ENCODE measurements at places on chromosomes 2 and 18.

DNA sequence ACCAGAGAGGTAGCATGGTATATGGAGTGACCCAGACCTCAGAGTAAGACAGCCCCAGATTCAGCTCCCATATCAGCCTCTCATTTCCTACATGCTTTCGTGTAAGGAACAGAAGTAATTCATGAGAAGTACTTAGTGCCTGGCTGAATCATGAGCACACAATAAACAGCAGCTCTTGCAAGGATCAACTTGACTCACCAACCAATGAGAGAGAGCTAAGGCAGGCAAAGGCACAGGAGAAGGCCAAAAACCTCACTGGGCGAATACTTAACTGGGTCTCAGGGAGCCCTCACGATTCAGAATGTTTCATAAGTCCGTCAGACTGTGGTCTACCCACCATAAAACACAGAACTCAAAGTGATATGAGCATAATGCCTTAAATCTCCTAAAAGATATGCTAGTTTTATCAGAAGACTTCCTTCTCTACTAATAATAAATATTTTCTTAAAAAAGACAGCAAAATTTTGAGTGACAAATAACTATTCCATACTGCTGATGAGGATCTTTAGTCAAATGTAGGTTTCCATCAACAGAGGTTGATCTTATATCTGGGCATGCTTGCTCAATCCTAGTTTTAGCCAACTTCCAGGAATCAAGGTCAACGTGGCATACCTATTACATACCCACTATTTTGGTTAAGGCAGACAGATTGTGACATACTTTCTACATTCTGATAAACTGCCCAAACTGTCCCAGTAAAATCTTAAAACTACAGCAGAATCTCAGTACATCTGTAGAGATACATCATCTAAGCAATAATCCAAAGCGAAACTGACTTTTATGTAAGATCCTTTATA is 34.9 kb downstream of the IMMT start:
- no peak for DNase-seq

- no peak for DNase-seq
Measured at GRCh38 chr2:55906993-55907392, 16.6 kb downstream of the EFEMP1 start.

GRCh38 chr18:27843783-27844777 is 332.9 kb downstream of the CDH2 start:
- no peak for DNase-seq

DNA sequence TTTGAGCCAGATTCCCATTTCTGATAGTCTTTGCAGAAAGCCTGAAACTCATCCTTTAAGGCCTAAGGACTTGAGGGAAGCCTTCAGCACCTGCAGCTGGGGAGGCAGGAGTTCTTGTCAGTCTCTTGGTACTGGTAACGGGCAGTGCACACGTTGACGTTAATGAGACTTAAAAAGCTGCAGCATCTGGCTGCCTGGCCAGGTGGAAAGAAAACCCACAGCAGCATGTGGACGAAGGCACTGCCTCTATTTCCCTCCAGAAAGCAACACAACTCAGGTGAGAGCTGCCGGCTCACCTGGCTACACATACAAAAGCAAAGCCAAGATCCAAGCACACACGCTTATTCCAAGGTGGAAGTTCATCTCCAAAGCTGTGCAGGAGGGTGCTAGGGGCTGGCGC is 178.8 kb downstream of the ANAPC1 start:
- no peak for DNase-seq

GRCh38 chr2:53220969-53221368 is 546.6 kb upstream of the CHAC2 start:
- DNase-seq, result no peak

DNA sequence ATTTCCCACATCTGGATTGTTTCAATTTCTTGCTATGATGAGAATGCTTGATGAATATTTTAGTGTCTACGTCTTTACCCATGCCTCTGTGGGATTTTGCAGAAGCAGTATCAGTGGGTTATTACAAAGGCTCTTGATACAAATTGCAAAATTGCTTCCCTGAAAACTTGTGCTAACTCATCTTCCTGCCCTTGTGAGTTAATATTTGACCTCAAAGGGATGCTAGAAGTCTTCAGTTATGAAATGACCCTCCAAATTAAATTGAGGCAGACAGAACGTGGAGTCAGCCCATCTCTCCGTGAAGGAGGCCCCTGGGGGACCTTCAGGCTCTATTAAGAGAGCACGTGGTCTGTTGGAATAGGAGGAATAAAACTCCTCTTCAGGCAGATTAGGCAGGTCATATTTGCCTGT is 239.2 kb upstream of the HS6ST1 start:
- DNase-seq, result peak; percentile 67

DNA sequence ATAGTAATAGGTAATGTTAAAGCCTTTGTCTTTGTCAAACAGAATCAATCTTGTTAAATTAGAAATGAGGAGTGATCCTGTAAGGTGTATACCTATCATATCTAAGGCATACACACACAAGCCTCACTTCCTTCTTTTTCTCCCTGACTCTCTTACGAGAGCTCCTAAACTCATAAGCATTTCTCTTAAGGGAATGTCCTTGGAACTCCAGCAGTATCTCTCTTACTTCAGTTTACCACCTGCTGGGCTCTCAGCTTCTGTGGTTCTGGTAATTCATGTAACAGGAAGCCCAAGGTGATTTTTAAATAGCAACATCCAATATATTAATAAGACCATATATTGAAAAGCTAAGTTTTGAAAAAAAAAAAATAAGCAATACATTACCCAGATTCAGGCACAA is 85.9 kb downstream of the UBE2E3 start:
- DNase-seq, result no peak

DNA sequence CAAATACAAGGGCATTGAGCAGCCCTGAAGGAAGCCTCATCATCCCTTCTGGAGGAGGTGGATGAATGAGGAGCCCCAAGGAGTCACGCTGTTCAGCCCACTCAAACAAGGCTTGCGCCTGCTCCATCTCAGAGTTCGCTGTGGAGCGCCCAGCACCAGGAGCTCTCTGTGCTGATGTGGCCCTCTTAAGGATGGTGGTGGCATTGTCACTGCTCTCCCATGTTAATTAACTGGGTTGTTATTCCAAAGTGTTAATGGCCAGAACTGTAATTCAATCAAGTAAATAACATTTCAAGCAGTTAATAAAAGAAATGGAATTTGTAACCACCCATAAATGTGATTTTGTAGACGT is 726.0 kb upstream of the RAB6C start:
- DNase-seq, result no peak

DNA sequence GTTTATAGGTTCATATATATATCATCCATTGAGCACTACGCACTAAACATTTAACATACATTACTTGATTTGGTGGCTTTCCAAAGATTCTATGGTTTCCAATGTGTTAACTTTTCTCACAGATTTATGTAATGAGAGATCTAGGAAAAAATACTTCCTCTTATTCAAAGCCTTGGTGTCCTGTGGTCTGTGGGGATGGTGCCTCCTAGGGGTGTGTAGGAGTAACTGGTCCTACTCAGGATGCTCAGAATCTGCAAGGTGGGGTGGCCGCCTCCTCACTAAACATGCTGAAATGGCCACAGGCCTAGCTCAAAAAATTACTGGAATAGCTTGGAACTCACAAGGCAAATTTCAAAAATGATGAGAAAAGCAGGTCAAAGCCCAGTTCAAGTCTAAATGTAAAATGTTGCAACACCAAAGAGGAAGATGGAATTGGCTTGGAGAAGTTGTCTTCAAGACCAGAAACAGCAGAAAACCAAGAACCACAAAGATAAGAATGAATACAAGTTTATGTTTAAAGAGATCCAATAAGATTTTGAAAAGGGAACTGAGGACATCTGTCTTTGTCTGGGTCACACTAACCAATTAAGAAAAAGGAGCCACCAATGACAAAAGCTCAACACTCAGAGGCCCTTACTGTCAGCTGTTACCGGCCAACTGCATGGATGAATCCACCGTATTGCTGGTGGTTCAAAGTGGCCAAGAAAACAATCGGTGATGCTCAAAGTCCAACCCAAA is 11.5 kb downstream of the GPR55 start:
- DNase-seq, result no peak

DNA sequence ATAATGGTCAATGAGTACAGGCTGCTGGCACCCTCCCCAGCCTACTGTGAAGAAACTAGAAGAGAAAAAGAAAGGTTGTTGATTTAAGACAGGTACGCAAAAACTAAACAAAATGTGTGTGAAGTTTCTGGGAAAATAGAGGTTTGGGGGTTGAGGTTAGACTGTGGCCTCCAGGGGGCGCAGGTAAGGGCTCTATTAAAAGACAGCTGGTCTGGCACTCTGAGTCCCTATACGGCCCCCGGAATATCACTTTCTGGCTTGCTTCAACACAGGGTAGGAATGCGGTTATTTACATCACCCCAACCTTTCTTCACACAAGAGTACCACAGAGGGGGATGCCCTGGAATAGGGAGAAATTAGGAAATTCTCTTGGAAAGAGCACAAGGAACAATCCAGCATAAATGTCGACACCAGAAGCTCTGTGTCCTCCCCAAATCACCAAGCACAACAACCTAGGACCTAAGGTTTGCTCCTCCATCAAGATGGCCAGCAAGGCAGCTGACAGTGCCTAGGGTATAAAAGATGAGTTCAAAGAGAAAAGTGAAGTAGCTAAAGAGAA is 480.8 kb upstream of the KLHL29 start:
- DNase-seq, result no peak

DNA sequence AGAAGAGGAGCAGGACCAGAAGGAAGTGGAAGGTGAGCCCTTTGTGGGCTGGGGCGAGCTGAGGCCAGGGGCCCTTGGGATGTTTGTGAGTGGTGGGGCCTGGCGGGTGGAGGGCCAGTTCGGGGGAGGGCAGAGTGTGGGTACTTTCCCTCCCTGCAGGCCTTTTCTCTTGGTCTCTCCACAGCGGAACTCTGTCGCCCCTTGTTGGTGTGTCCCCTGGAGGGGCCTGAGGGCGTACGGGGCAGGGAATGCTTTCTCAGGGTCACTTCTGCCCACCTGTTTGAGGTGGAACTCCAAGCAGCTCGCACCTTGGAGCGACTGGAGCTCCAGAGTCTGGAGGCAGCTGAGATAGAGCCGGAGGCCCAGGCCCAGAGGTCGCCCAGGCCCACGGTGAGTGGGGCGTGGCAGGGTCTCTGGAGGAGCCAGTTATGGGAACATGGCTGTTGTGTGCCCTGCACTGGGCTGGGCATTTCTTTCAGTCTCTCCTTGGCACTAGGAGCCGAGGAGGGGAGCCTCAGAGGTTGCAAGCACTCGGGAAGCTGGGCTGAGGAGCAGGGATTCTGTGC is 10.8 kb downstream of the STK11IP start:
- no peak for DNase-seq

GRCh38 chr2:23007631-23008235 is 377.2 kb upstream of the KLHL29 start:
- no peak for DNase-seq

DNA sequence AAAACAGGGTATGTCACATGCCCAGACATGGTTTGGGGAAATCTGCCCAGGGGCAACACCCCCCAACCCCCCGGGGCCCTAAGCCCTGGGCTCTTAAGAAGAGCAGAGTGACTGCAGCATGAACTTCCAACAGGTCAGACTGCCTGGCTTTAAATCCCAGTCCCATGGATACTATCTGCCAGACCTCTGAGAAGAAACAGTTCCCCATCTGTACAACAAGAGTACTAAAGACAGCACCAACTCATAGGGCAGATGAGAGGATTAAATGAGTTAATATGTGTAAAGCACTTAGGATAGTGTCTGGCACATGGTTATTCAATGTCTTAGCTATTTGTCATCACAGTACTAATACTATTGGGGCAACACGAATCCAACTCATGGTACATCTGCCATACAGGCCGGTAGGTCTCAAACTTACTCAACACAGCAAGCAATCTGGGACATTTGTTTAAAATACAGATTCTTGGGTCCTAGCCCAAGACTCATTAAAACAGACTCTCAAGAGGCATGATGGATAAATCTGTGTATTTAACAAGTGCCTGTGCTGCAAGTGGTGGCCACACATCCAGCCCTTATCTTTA is 23.4 kb downstream of the CDH2 start:
- DNase-seq, result no peak

GRCh38 chr2:167381349-167381748 is 493.1 kb downstream of the XIRP2 start:
- DNase-seq, result no peak

DNA sequence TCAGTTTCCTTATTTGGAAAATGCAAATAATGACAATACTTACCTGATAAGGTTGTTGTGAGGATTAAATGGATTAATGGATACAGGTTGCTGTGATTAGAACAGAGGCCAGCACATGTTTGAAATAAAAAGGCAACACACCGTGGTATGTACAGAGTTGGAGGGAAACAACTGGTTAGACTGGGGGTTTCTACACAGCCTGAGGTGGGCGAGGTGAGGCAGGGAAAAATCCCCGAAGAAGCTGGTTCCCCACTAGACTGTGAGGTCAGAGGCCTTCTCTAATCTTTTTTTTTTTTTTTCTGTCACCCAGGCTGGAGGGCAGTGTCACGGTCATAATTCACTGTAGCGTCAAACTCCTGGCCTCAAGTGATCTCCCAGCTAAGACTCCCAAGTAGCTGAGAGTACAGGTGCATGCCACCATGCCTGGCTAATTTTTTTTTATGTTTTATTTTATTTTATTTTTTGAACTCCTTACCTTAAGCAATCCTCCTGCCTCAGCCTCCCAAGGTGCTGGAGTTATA is 1.2 kb upstream of the E2F6 start:
- DNase-seq, result no peak

- DNase-seq, result no peak
Measured at GRCh38 chr2:85134896-85135659, 1.9 kb downstream of the TCF7L1 start.

GRCh38 chr2:104658144-104658835 is 195.6 kb upstream of the POU3F3 start:
- no peak for DNase-seq

DNA sequence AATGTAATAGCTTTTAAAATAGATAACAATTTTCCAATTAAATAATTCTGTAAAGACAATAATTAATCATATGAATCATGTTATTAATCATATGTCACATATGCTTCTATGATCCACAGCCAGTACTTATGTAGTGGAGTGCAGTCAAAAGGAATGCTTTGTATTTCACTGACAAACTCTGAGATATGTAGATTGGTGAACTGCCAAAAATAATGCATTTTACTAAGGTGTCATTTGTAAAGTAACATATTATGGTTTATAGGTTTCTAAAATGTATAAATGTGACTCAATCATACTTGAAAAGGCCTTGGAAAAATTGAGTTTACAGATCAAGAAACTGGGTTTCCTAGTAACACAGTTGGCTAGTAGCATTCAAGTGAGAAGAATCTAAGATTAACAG is 93.8 kb upstream of the KCNH7 start:
- DNase-seq, result no peak

DNA sequence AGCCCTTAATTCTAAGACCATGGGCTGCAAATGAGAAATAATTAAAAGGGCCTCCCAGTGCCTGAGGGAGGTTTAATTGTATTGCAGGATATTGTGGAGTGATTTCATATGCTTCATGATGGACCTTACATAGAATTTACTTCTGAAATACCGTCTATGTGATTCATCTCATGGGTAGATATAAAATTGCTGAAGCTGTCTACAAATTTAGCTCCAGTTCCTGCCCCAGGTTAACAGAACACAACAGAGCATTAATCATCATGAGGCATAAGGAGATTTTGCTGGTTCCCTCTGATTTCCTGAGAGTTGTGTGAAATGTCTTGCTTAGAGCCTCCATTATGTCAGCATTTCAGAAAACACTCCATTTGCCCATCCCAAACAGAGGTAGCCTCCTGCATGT is 770 bp downstream of the UPP2 start:
- no peak for DNase-seq
